ENCODE measurements at places on chromosomes 12 and 14.

DNA sequence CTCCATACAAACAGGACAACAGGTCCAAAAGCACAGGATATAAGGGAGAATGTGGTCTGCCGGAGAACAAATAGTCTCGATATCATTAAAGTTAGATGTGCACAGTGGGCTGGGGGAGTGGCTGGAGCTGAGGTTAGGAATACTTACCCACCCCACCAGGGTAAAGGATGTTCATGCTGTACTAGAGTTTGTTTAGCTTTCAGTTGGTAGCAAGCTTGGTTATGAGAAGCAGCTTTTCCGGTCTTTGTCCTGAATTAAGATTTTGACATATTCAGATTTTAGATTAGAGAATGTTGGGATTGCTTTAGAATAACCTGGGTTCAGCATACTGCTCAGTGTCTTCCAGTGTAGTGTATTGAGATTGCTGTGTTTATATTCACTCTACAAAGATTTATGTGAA, 16.7 kb downstream of the RASSF8 start:
- DNase-seq = no peak

GRCh38 chr14:94761997-94762377, 7.9 kb downstream of the GSC start:
- no peak for DNase-seq

GRCh38 chr14:75359098-75359497, 68.7 kb upstream of the JDP2 start:
- DNase-seq = no peak

- no peak for DNase-seq
Measured at GRCh38 chr14:91214306-91214705, 30.2 kb downstream of the GPR68 start.

- no peak for DNase-seq
Measured at GRCh38 chr12:103865151-103865730, 24.2 kb upstream of the NT5DC3 start.

DNA sequence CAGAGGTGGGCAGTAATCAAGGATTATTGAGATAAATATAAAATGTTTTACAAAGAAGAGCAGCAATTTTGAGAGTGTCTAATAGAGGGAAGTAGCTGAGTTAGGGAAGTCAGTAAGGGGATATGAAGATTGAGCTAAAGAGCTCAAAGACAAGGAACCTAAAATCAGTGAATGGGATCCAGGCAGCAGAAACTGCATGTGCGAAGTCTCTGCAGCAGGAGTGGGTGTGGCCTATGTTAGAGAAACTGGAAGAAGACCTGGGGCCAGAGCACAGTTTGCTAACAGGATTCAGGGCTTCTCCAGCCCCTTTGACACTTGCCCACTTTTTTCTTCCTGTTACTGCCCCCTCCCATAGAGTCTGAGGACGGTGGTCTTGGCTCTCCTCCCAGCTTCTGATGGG, 36.3 kb upstream of the PLXNC1 start:
- no peak for DNase-seq

DNA sequence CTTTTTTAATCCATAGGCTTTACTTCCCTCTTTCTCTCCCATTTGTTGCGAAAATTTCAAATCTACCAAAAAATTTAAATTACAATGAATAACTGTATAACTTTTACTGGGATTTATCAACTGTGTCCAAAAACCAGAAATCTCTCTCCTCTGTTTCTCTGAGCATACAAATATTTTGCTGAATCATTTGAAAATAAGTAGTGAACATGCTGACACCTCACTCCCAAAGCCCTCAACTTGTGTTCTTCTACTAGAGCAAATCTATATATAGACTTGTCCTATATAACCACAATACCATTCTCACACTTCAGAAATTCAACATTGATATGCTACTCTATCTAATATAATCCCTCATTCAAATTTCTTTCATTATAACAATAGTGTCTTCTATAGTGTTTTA, 53.1 kb downstream of the SLCO1C1 start:
- no peak for DNase-seq

GRCh38 chr12:124144531-124145194, 150.2 kb upstream of the RFLNA start:
- no peak for DNase-seq

DNA sequence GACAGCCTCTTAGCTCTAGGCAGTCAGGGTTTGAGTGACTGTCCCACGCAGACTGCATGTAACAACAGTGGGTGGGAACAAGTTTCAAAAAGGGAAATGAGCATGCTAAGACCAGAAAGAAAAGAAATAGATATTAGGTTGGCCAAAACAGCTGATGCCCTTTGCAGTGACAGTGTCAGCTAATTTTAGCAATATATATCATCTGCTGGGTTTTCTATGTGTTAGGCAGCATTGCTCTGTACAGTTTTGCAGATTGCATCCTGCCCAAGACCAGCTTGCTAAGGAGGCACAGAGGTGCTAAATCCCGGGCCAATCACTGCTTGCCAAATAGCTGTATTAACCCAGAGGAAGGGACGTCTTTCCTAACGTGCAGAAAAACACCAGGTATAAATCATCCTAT, 541.9 kb upstream of the TBX3 start:
- DNase-seq = no peak

GRCh38 chr14:31934767-31935266, 142.3 kb upstream of the ARHGAP5 start:
- DNase-seq = no peak

Measured in NK-92 treated with Interleukin-12 subunit alpha and Interleukin-12 subunit beta, amount 100 ng/mL, for 24 hours (cell line).